C1 segment of cervical spinal cord (tissue), 14 donors: ENCODE measurements at places on chromosomes 13 and 19.

GRCh38 chr13:80011448-80012212 lies 329.3 kb downstream of the SPRY2 start:
- DNase-seq: no peak

DNA sequence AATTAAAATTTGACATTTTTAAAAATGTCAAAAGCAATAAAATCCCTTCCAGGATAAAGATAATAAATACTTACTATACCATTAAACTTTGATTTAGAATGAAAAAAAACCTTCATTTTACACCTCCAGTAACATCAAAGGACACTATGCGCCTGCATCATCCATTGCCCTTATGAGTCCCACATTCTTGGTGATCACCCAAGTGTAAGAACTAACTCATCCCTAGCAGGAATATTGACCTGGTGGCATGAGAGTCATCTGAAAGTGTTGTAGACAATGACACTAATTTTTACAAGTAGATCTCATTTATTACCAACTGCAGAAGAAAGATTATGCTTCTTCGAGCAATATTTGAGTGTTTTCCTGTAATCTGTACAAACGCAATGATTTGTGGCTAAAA lies 1128.9 kb downstream of the EFNB2 start:
- no peak for DNase-seq

DNA sequence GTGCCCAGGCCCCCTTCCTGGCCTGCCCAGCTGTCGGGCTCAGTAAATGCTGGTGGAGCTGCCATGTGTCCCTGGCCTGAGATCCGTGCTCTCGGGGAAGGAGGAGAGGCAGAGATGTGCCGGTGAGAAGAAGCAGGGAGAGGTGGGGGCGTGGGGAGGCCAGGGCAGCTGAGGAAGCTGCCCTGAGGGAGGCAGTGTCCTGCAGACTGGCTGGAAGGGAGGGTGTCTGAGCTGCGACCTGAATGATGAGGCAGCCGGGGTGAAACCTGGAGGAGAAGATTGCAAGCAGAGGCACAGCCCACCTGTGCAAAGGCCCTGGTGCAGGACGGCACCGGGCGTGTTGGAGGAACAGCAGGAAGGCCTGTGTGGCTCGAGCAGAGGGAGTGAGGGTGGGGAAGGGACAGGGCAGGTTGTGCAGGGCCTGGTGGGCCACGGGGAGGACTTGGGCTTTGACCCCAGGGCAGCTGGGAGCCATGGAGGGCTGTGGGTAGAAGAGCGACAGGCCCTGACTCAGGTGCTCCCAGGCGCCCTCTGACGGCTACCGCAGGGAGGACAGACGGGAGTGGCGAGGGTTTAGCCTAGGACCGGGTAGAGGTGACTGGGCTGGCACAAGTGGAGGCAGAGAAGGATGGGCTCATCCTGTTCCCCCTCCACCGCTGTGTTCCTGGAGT lies 14.0 kb upstream of the CELF5 start:
- DNase-seq: no peak

- DNase-seq: no peak
Observed at GRCh38 chr19:4635754-4636116, 3.6 kb upstream of the TNFAIP8L1 start.

GRCh38 chr19:47274891-47275761 lies 441 bp downstream of the INAFM1 start:
- DNase-seq: peak; percentile 15

DNA sequence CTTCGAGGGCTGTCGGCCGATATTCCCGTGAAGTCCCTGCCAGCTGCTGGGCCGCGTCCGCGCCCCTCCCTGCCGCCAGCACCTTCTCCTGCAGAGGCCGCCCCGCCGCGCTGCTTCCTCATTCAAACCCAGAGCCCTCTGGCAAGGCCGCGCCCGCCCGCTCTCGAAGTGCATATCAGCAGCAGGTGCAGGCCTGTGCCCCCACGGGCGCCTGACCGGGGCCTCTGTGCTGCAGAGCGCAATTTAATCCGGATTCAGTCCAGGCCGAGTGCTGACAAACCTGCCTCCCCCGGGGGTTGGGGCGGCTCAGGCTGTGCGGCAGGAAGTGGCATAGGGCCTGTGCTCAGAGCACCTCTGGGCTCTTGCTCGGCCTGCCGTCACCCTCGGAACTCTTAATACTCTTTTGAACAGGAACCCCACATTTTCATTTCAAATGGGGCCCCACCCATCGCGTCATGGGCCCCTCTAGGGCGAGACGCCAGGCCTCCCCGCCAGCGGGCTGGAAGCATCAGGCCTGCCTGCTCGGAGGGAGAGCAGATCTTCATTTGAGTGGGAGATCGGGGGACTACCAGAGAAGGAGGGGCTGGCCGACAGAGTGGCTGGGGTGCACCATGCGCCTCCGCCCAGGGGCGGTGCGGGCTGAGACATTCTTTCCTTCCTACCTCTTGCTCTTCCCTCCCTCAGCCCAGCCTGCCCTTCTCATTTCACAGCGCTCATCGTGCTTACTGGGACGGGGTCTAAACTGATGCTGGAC lies 125.7 kb downstream of the TNFRSF19 start:
- DNase-seq: no peak

DNA sequence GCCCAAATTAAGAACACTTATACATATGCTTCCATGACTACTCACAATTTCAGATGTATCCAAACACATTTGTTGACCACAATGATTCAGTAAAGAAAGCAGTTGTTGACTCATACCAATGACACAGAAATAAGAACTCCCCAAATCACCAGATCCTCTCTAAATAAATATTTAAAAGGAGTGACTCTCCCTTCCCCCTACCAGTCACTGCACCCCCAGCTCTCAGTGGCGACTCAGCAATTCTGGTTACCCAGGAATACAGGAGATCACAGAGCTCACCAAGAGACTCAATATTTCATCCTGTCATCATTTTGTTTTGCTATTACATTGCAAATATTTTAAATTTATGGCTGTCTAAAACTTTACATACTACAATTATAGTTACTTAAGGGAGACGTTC lies 131.5 kb downstream of the RGCC start:
- no peak for DNase-seq

DNA sequence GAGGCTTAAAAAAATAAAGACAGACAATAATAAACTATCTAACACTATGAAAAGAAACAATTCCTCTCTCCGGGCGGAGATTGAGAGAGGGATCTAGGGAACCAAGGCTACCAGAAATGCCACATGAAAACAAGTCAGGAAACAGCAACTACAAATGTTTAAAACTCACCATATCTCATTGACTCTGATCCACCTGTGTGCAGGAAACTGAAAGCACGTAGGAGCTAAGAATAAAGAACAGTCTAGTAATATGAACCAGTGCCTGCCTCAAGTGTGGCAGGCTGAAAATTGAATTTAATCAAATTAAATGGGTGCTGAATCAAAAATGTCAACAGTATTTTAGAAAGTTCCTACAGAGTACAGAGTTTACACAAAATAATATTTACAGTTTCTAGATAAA lies 1701.0 kb downstream of the SLITRK5 start:
- no peak for DNase-seq

- peak; percentile 0 for DNase-seq
Observed at GRCh38 chr13:44576351-44577235, 463 bp upstream of the TSC22D1 start.

- no peak for DNase-seq
Observed at GRCh38 chr13:91557328-91558090, 159.1 kb downstream of the GPC5 start.

GRCh38 chr13:45055902-45056648 lies 64.2 kb upstream of the GTF2F2 start:
- DNase-seq: peak; percentile 11

- no peak for DNase-seq
Observed at GRCh38 chr13:75830842-75831241, 194.7 kb downstream of the LMO7 start.

DNA sequence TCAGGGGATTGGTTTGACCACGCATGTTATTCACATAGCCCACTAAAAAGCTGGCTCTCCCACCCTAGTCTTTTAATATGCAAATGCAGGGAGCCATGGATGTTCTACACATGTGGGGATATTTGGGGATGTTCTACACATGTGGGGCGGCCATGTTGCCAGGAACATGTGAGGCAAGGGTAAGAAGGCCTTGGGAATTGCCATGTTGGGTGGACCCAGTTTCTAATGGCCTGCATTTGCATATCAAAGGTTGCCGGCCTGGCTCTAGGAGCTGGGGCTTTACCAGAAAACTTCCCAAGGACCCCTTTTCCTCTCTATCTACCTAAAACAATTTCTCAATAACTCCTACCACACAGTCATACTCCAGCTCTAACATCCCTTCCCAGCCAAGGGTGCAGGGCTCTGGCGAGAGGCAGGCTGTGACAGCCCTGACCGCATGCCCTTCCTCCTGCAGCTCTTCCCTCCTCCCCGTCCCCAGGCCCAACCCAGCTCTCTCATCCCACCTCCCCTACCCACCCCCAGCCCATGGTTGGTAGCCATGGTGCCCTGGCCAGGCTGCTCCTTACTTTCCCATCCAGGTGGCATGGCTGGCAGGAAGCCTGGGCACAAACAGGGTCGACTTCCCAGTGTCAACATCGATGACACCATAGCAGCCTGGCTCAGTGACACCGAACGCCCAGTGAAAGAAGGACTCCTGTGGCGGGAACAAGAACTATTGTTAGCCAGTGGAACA lies 11.0 kb downstream of the PEPD start:
- DNase-seq: no peak

- DNase-seq: no peak
Observed at GRCh38 chr13:82438320-82438719, 1444.0 kb downstream of the SLITRK1 start.

DNA sequence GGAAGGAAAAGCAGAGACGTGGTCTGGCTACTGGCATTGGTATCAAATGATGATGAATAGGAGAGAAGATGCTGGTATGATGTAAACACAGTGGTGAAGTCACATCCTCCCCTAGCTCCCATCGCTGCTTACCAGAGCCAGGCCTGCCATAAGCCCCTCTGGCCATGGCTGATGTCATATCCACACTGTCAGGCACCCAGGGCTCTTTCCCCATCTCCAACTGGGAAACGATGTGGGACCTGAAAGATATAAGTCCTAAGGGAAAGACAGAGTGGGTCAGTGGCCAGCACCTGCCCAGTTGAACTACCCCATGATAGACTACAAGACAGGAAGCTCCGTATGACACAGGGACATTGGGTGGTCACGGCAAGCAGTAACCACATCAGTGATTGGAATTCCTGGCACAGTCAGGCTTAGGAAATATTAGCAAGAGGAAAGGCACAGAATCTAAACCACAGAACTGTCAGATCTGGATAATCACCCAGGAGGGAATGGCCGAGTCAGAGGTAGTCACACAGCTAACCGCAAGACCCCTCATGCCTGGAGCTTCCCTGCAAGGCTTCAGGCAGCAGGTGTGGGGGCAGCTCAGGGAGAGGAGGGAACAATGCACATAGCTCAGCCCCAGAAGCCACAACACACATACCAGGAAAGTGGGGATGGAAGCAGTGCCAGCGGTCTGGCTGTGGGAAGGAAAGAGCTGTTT lies 3.8 kb downstream of the ZNF792 start:
- DNase-seq: no peak

- DNase-seq: no peak
Observed at GRCh38 chr19:50573741-50574461, 5.7 kb upstream of the LRRC4B start.

DNA sequence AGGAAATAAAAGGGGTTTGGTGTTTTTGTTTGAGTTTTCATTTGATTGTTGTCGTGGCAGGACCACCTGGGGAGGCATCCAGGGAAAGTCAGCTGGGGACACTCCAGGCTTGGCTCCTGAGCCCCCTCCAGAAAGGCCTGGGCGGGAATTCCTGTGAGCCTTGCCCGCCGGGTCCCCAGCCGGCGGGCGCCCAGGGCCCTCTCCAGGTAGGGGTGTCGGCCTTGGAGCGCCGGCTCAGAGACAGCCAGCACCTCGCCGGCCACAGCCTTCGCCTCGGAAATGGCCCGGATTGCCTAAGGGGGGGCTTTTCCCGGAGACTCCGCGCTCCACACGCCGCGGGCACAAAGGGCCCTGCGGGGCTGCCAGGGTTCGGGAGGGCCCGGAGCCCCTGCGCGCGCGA lies 125.0 kb downstream of the TNFRSF19 start:
- DNase-seq: no peak

GRCh38 chr19:15467734-15468214 lies 3.4 kb upstream of the RASAL3 start:
- no peak for DNase-seq

GRCh38 chr13:34164582-34164981 lies 346.6 kb downstream of the RFC3 start:
- DNase-seq: no peak

GRCh38 chr19:12346896-12347295 lies 13.5 kb upstream of the ZNF563 start:
- DNase-seq: no peak

DNA sequence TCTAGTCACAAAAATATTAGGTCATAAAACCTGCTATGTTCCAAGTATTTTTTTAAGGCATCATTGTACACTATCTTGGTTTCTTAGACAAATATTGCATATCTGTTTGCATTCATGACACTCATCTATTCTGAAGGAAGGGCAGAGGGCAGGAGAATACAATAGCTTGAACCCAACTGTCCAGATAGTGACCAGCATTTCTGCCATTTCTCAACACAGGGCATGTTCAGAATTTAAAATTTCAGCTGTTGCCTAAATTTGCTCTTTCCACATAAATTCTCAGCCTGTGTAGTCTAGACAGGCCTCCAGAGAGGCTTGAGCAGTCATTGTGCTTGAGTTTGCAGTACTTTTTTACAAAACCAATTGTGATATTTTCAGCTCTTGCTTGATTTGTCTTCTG lies 119.5 kb downstream of the ZAR1L start:
- no peak for DNase-seq

DNA sequence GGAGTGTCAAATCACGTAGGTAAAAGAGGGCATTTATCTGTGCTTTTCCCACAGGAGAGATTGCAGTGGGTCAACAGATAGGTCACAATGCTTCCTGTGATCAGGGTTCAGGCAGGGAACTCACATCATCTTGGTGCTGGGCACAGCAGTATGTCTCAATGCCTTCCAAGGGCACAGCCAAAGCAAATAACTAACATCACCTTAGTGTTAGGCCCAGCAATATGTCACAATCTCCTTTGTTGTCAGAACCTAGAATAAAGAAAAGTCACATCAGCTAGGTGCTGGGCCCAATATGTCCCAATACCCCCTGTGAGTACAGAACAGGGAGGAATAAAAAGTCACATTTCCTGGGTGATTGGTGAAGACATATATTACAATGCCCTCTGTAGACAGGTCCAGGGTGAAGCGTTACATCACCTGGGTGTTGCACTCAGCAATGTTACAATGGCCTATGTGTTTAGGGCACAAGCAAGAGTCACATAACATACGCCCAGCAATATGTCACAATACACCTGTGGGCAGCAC lies 11.4 kb upstream of the ZNF724 start:
- no peak for DNase-seq

GRCh38 chr19:44728178-44728577 lies 20.3 kb upstream of the BCL3 start:
- DNase-seq: no peak
